Neural crest cell (in vitro differentiated cells): ENCODE measurements at places on chromosomes 12 and 14.
A peak's percentile ranks its signal among the peaks of the same experiment; 100 is the strongest.

GRCh38 chr14:36069535-36069900, 107.0 kb downstream of the PTCSC3 start:
- peak; percentile 50 for DNase-seq

DNA sequence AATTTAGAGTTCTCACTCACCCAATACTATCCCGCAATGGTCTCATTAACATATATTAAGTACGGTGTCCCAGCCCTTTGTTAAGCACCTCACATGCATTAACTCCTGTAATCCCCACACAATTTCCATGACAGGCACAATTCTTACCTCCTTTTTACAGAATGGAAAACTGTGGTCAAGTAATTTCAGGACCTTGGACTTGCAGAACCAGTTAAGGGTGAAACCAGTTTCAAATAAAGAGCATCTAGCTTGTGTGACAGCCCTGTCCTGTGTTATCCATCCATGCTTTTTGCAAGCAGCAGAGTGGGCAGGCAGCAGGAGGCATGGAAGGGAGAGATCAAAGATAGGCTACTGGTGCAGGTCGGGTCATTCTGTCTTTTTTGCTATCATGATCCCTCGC, 470.8 kb downstream of the NELL2 start:
- DNase-seq: no peak

- DNase-seq: no peak
Observed at GRCh38 chr14:31271648-31272047, 64.1 kb upstream of the HECTD1 start.

- no peak for DNase-seq
Observed at GRCh38 chr12:10386857-10387256, 3.0 kb downstream of the KLRK1 start.

GRCh38 chr12:98559666-98560065, 33.8 kb upstream of the SLC25A3 start:
- DNase-seq: no peak

DNA sequence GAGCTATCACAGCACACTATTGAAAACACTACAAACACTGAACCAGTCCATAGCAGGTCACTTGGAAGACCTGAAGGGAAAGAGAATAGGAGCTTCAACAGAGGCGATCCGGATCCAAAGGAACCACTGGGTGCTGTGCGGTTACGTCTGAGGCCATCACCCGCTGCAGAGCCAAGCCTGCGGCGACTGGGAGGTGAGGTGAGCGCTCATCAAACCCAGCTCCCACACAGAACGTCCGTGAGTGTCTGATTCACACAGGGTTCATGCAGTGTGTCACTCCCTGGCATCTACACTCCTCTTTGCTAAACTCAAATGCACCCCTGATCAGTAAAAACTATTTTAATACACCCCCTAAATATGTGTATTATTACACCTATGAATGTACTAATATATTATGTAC, 64.1 kb downstream of the TMEM132D start:
- no peak for DNase-seq

- DNase-seq: no peak
Observed at GRCh38 chr12:93974252-93974651, 174.1 kb upstream of the PLXNC1 start.

DNA sequence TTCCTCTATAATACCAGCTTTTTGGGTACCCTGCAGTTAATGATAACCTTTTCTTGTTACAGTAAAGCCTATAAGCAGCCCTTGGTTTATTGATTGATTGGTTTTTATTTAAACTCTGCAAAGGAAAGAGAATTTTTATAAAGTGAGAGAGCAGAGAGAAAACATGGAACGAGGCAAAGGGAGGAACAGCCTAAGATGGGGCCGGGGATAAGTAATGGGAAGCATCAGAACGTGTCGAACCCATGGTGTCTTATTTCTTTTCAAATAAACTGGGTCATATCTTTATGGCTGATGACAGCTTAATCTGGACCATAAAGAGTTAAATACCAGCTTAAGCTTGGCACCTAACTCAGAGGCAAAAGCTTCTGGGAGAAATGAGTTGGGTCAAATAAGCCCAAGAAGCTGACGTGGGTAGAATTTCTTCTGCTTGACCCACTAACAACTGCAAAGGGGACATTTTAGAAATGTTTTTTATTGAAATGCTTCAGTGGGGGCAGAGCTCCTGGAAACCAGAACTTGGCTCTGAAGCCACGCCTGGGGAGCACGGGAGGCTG, 12.0 kb upstream of the C14orf93 start:
- no peak for DNase-seq

- no peak for DNase-seq
Observed at GRCh38 chr14:29521526-29522137, 406.0 kb downstream of the PRKD1 start.

- DNase-seq: no peak
Observed at GRCh38 chr14:89618330-89618708, 201.3 kb upstream of the FOXN3 start.

DNA sequence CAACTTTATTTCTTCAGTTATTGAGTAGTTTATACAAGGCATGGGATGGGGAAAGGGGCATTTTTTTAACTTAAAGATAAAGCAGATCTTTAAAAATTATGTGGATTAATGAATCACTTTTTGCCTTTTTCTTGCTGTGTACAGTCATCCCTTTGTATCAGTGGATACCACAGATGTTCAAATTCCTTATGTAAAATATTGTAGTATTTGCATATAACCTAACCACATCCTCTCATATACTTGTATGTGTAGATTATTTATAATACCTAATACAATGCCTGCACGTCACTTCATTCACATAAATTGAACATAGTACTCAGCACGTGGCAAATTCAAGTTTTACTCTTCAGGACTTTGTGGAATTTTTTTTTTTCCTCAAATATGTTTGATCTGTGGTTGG, 66.5 kb upstream of the MON2 start:
- no peak for DNase-seq

GRCh38 chr14:105924951-105925591, 398.7 kb downstream of the TMEM121 start:
- DNase-seq: no peak

DNA sequence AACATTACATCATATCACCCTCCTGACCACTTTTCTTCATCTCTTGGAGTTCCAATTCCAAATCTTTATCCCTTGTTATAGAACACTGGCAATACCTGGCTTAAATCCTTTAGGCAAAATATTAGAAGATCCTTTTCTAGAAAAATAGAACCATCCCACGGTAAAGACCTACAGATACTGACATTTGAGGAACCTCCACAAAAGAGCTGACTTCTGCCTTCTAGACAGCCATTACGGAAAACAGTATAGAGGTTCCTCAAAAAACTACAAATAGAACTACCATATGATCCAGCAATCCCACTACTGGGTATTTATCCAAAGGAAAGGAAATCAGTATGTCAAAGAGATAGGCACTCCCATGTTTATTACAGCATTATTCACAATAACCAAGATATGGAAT, 241.7 kb upstream of the AMIGO2 start:
- no peak for DNase-seq

- no peak for DNase-seq
Observed at GRCh38 chr12:88472775-88473174, 107.5 kb downstream of the KITLG start.

DNA sequence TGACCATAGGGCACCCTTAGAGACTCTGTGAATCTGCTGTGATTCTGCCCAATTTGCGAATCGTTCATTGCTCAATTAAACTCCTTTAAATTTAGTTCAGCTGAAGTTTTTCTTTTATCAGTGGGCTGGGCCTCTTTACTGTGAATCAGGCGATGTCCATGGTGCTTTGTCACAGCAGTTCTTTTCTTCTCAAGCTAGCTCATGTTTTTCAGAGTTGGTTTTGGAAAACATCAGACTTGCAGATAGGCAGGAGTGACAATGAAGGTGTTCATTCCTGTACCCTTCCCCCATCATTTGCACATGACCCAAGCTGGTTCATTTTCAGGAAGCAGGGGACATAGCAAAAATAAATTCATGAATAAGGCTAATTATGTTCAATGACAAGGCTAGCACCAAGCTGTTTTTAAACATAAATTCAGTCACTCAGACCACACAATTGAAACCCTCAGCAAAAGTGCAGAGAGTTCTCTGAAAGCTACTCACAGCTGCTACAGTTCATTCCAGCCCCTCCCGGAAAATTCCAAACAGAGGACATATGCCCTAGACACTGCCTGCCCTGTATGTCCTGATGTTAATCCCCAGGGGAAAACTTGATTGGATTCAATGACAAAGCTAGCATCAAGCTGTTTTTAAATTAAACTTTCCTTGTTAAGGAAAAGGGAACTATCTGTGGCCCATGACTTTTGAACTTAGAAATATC, 383.3 kb downstream of the C12orf75 start:
- no peak for DNase-seq

DNA sequence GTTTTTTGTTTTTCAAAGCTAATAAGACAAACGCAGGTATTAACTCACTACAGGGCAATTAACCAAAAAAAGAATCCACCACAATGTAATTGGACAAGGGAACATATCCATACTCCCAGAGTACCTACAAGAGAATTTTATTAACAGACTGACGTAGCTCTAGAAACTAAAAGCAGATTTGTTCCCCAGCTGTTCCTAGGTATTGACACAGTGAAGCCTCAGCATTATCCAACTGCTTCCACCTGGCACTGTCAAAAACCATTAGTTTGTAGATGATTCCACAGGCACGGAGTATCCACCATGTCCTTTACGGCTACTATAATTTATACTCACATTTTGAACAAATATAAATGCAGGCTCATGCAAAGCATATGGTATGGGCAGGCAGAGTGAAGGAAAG, 22.3 kb downstream of the PPM1H start:
- DNase-seq: no peak

DNA sequence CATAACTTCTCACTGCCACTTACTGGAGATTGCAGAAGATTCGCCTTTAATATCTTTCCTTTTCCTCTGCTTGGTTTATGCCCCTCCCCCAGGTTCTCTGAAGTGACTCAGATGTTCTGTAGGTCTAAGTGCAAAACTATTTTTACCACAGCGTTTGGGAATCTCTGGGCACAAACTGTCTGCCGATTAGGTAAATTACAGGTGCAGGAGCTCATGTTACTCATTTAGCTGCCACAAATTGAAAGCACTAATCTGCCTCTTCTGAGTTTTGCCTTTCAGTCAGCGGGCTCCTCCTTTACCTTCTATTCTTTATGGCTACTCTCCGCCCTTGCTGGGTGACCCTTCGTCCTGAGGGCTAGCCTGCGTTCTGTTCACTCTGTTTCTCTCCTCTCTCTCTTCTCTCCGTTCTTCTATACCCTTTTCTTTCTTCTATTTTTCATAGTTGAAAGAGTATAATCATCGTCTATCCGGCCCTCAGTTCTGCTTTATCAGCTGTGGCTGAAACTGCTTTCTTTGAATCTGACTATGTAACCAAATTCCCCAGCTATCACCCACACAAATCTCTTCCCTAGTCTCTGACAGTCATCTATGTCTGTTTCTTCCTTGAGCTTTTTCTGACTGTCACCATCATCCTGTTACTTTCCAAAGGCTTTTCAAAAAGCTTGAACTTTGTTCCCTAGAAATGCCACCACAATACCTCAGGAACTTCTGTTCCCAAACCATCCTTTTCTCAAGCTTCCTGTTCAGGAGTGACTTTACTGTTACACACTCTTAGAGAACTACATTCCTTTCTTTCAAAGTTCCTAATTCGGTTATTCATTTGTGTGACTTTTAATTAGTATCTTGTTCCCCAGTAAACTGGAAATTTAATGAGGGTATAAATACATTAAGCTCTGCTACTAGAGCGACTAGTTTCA, 4.3 kb upstream of the MYF6 start:
- DNase-seq: no peak

GRCh38 chr12:58537278-58537677, 383.0 kb downstream of the LRIG3 start:
- no peak for DNase-seq

DNA sequence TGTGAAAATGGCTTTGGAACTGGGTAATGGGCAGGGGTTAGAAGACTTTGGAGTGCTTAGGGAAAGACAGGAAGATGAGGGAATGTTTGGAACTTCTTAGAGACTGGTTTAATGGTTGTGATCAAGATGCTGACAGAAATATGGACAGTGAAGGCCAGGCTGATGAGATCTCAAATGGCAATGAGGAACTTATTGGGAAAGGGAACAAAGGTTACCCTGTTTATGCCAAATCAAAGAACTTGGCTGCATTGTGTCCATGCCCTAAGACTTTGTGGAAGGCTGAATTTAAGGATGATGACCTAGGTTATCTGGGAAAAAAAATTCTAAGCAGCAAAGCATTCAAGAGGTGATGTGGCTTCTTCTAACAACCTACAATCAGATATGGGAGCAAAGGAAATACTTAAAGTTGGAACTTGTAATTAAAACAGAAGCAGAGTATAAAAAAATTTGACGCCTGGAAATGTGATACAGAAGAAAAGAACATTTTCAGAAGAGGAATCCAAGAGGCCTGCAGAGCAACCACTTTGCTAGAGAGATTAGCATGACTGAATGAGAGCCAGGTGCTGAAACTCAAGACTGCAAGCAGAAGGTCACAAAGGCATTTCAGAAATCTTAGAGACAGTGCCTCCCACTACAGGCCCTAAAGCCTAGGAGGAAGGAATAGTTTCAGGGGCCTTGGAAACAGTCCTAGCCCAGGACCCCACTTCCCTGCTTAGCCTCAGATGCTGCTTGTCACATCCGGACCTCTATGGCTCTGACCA, 65.6 kb upstream of the FLRT2 start:
- no peak for DNase-seq

DNA sequence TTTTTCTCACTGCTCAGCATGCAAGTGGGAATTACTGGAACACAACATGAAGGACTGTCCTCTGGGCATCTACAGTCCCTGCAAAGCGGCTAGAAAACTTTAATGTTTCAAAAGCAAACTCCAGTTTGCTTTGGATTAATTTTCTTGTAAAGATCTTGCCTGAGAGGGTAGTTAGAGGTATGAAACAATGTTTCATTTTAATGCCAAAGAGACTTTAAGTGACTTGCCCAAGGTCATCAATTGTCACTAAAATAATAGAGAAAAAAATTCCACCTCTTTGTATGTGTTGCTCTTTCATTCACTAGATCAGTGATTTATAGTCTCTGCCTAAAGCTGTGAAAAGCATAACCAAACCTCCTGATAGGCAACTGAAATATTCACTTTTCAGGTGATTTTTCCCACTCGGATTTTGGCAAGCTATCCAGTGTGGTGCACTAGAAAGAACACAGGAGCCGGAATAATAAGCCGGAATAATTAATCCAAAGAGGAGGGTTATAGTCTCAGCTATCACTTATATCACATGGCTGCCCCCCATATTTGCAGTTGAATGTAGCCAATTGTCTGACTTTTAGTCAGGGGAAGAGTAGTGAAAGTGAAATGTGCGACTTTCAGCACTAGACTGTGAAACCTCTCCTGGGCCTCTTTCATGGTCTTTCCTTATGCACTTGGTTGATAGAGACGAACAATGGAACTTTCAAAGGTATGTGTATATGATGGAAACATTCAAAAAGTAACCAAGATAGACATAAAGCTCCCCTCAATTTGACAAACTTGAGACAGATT, 107.7 kb downstream of the SLC6A15 start:
- DNase-seq: no peak

DNA sequence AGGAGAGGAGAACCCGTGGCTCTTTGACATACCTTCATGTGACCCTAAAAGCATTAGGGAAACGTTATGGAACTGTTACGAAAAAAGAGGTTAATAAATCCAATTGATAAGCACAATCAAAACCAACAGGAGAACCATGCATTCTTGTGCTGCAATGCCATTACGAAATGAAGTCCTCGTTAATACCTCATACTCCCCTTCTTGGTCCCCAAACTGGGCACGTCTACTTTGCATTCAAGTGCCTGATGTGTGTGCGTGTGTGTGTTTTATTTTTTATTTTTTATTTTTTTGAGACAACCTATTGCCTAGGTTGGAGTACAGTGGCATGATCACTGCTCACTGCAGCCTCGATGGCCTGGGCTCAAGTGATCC, 150.0 kb downstream of the ETV6 start:
- DNase-seq: no peak

- DNase-seq: no peak
Observed at GRCh38 chr12:124311292-124312109, 16.6 kb downstream of the RFLNA start.

- DNase-seq: no peak
Observed at GRCh38 chr14:103943673-103944072, 1.3 kb upstream of the RD3L start.
